ENCODE measurements at places on chromosomes 12 and 14. TPM values are rescaled to one million over a fixed set of nuclear protein-coding genes. Genes with fewer than 3 reads are reported as not detected.

- no peaks in the 10 kb centered on the region for H3K4me1 ChIP-seq
- DNase-seq = no peak
These were observed 73.2 kb upstream of the SLC38A4 start for GRCh38 chr12:46898989-46899388.

DNA sequence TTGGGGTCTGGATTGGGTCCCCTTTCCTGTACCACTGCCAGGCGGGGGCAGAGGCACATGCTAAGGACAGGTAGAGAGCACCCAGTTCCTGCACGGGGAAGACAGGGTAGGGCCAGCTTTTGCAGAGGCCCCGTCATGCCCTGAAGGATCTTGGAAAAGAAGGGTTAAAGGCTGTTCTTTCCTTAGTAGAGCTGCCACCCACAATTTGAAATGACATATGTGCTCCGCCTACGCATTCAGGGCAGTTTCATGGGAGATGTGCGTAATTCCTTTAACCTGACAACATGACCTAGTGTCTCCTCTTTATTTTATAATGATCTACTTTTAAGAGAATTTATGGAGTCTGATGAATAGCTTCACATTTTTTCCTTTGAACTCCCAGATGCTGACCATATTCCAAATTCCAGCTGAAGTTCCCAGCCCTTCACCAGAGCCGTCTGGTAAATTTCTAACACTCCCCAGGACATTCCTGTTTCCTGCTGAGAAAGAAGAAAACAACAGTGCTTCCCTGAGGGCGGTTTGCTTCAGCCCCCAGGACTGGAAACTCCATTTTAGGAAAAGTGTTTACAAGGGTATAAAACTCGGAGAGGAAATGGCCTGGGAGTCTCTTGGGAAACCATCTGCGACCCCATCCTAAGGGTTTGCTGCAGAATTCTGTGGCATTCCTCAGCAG is 58.9 kb upstream of the PLEKHG3 start:
- H3K27me3 ChIP-seq = 0 out of 3 replicates have a peak, but pooled peaks cover 4% of the 10 kb centered on the region
- peak; percentile 24 for DNase-seq
- peaks cover 44% of the 10 kb centered on the region for H3K4me1 ChIP-seq
- H3K36me3 ChIP-seq = no peaks in the 10 kb centered on the region
- no peak overlapping the region for H3K27ac ChIP-seq
- no peak overlapping the region for H3K4me3 ChIP-seq

GRCh38 chr14:35883677-35884293 is 57.6 kb downstream of the BRMS1L start:
- H3K36me3 ChIP-seq = no peaks in the 10 kb centered on the region
- DNase-seq = peak; percentile 50
- H3K27me3 ChIP-seq = no peaks in the 10 kb centered on the region
- no peak overlapping the region for H3K27ac ChIP-seq
- peaks cover 5% of the 10 kb centered on the region for H3K4me1 ChIP-seq

DNA sequence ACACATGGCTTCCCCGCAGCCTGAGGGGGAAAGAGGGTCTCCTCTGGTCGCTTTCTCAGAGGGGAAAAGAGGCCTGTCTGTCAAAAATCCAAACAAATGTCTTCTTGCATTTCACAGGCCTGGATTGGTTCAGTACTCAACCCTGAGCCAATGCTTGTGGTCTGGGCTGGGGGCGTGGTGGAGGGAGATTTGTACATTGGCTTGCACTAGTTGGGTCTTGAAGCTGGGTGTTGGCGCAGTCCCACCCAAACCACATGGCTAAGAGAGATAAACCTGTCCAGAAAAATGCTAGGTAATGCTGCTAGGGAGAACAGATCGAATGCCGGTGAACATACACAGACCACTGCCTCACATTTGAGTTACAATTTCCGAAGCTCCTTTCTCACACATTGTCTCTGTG is 461.6 kb downstream of the MED13L start:
- no peaks in the 10 kb centered on the region for H3K27me3 ChIP-seq
- no peaks in the 10 kb centered on the region for H3K4me1 ChIP-seq
- H3K36me3 ChIP-seq = no peaks in the 10 kb centered on the region
- no peak overlapping the region for H3K4me3 ChIP-seq

GRCh38 chr12:114664651-114665320 is 19.2 kb downstream of the TBX3 start:
- H3K36me3 ChIP-seq = no peaks in the 10 kb centered on the region
- H3K27me3 ChIP-seq = no peaks in the 10 kb centered on the region
- H3K4me1 ChIP-seq = peaks cover 33% of the 10 kb centered on the region
- H3K4me3 ChIP-seq = no peak overlapping the region

DNA sequence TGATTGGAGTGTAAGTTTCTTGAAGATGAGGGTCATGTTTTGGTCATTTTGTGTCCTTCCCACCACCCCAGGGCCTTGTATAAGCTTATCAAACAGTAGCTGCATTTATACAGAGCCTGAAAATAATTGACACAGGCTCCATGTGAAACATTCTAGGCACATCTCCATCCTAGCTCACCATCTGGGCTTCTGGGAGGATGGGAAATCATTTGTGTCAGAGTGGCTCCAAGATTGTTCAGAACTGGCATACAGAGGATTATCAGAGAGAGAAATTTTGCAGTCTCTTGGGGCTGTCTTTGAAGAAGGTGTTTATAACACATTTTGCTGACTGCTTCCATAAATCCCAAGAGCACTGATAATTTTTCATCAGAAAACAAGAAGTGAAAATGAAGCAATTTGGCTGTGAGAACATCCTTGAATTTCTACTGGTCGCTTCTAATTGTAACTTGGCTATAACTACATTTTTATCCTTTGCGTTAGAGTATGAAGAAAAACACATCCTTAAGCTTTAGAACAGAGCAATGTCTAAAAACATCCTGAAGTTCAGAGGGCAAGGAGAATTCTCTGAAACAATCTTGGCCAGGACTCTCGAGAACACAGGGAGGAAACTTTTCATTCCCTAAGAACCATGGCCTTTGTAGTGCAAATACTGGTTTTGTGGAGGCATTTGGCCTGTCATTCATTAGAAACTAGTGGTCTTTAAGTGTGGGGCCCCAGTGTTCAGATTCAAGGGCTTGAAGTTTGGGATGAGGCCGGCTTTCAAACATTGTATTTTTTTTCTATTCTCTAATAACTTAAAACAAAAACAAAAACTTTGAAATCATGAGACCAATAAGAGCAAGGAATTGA is 151.1 kb downstream of the DACT1 start:
- no peak overlapping the region for H3K27ac ChIP-seq
- H3K4me3 ChIP-seq = no peak overlapping the region
- H3K36me3 ChIP-seq = no peaks in the 10 kb centered on the region
- no peak for DNase-seq
- no peaks in the 10 kb centered on the region for H3K4me1 ChIP-seq

The SIX6 gene
- not detected for total RNA-seq

The ZC3H14 gene
- total RNA-seq = 65.1 TPM

The KCNC2 gene
- not detected for total RNA-seq

The ANKS1B gene
- not detected for total RNA-seq

Measured in HepG2 (cell line).